ENCODE measurements at places on chromosomes 13 and 19.

GRCh38 chr13:111485491-111486250 is 165.2 kb downstream of the TEX29 start:
- no peak for DNase-seq

DNA sequence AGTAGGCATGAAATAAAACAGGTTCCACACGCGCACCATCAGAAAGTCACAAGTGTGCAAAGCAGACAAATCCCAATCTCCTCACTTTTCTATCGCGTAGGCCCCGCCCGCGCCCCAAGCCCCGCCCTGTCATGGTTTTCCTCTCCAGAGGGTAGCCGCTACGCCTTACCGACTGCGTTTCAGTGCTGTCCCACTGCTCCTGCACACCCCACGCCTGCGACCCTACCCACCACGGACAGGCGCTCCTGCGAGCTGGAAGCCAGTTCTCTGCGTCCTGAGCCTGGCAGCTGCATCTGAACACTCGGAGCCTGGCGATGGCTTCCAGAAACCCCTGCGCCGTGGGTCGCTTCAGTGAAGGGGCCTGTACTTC is 379 bp upstream of the ZNF470 start:
- DNase-seq = peak; percentile 44

DNA sequence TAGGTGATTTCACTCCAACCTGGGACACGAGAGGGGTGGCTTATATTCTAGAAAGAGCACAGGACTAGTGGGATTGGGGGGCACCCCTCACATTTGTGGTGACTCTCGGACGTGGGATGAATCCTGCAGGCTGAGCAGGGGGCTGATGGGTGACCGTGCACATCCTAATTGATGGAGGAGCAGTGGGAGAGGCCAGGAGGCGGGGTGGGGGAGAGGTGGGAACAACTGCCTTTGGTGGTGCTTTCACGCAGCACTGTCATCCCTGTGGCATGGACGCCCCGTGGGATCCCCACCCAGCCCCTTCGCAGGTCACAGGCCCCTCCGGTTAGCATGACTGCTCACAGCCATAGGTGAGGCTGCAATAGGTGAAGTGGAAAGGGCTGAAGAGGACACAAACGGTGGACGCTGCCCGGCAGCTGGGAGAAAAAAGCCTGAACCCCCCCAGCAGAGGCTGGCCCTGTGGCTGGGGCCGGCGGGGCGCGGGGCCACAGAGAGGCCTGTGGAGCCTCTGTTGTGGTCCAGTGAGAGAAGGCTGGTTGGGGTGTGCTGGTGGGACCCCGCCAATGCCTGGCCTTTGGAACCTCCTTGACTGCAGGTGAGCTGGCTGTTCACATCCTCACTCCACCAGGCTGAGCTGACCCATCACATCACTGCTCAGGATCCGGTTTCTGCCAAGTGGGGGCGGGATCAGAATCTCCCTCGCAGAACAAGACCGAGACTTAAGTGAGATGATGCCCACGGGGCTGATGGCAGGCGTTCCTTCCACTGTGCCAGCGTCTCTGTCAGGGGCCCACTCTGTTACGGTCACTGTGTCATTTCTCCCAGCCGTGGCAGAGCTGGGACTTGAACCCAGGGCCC is 325.4 kb downstream of the TEX29 start:
- DNase-seq = no peak

GRCh38 chr13:81396192-81396591 is 1055.3 kb upstream of the SPRY2 start:
- DNase-seq = no peak

DNA sequence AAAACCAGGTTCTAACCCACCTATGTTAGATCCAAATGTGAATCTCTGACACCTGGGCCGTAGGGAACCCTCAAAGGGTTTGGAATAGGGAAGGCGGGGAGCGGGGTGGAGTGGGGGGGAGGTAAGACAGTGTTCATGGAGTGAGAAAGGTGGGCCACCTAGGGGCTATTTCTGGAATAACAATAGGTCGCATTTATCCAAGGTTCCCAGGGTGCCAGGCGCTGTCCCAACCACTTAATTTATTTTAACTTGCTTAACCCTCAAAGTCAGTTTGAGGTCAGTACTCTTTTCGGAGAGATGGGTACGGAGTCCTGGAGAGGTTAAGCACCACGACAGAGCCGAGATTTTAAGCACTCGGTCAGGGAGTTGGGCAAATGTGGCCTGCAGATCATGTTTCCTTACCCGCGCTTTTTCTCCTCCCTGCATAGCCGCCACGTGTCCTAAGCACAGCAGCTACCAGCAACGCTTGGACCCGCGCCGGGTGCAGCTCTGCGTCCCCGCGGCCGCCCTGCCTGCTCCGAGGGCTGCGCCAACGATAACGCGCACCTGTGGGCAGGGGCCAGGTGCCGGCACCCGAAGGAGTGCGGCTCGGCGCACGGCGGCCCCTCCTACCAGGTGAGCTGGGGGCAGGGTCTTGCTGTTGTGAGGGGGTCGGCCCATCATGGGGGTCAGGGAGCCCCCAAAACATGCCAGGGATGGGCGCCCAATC is 25.0 kb upstream of the FXYD3 start:
- DNase-seq = peak; percentile 50

DNA sequence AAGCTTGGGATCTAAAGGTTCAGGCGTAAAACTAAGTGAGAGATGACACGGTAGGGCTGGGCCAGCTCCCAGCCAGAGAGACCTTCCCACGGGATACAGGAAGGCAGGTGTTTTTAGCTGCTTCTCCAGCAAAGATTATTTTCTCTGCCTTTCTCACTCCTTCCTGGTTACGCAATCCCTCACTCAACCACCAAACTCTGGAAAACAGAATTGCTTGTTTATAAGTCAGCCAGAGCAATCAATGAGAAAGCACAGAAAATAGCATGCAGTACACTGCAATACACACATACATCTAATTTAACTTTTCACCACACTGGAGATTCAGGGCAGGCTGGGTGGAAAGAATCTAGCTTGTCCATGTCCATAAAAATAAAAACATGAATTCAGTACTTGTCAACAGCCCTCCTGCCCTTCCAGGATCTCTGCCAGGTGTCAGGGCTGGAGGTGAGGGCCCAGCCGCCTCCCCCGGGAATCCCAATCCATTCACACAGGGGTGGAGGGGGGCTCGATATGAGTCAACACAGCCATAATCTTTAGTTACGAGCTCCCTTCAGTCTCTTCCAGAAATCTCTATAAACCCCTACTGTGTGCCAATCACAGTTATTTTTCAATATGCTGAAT is 12.2 kb downstream of the RHPN2 start:
- no peak for DNase-seq

DNA sequence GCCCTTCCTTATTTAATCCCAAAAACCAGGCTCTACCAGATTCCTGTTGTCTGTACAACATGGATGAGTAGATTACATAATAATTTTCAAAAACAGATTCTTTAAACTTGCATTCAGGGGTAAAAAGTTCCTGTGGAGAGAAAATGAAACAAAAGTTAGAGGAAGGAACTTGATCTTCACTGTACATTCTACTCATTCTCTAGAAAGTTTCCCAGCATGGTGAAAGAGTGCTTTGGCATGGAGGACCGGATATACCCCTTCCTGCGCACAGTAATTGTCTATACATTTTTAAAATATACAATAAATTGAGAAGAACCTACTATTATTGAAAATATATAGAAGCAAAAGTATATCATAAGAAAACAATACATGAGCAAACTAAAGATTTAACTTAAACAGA is 274.2 kb downstream of the ITGBL1 start:
- no peak for DNase-seq

GRCh38 chr19:5006201-5006600 is 37.3 kb downstream of the KDM4B start:
- no peak for DNase-seq

DNA sequence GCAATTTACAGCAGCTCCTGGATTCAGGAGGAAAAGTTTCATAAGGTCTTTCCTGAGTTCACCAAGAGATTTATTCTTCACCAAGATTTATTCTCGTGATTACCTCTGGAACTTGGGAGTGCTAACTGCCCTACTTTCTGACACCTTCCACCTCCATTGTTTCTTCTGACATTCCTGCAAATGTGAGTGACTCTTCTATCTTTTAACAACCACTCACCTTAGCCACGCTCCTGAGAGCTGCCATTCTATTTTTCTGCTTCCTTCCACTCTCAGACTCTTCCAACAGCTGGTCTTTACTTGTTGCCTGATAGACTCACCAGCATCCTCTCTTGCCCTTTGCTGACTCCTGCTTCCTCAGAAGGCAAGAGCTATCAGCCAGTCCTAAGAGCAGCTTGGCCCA is 11.5 kb upstream of the CBY2 start:
- DNase-seq = no peak

- no peak for DNase-seq
Observed at GRCh38 chr19:8526345-8527091, 12.6 kb upstream of the ZNF414 start.

GRCh38 chr19:13846557-13847406 is 30.2 kb upstream of the NANOS3 start:
- peak; percentile 97 for DNase-seq

DNA sequence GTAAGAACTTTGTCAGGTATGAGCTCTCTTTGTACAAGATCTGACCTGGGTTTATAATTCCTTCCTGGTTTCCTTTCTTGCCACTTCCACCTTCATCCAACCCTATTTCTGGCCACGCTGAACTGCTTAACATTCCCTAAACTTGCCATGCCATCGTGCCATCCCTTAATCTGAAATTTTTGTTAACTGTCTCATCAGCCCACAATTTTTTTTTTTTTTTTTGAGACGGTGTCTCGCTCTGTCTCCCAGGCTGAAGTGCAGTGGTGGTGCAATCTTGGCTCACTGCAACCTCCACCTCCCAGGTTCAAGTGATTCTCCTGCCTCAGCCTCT is 144.6 kb downstream of the GGACT start:
- DNase-seq = no peak

DNA sequence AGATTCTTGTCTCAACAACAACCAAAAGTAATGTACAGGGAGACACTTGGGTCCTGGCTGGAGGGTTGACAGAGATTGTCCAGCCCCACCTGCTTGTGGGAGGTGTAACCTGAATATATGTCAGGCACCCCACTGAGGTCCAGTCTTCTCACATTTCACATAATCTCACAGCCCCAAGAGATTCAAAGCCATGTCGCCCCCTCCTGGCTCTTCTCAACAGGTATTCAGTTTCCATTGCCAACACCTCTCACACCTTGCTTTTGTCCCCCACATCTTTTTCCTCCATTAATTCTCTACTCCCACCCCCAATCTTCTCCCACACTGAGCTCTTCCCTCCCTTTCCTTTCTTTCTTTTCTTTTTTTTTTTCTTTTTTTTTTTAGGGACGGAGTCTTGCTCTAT is 11.2 kb downstream of the UNC13A start:
- peak; percentile 9 for DNase-seq

DNA sequence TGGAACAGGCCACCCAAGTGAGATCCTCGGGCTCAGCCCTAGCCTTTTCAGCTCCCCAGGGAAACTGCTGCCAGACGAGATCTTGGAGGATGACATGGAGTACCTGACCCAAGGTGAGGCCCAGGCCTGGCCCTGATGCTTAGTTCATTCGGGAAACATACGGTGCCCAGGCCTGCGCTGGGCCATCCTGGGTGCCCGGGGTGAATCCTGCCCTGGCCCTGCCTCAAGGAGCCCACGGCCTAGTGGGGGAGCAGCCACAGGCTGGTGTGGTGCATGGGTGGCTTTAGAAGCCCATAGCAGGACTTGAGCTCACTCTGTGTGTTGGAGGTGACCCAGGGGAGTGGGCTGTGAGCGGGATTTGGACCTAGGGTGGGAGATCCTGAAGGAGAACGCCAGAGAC is 10.1 kb downstream of the SIX5 start:
- no peak for DNase-seq

DNA sequence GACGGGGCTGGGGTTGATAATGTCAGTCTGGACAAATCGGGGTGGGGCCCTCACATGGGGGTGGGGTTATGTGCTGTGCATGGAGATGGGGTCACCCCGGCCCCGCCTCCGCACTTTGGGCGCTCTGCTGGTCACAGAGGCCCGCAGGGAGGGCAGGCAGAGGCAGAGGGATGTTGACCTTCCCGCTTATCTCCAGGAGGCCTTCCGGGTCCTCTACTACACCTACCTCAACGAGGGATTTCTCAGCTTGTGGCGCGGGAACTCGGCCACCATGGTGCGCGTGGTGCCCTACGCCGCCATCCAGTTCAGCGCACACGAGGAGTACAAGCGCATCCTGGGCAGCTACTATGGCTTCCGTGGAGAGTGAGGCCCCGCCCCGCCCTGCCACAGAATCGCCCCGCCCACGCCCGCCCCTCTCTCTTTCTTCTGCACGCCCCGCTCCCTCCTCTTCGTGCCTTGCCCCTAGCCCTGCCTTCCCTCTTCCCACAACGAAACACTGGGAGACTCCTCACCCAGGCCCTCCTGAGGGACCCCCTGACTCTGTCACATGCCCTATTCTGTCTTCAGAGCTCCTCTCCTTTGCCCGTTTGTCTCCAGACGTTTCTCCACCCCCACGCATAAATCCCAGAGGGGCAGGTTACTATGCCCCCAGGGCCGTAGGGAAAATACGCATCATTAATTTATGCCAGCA is 32.8 kb downstream of the TMEM161A start:
- DNase-seq = no peak

GRCh38 chr19:16041299-16041990 is 34.9 kb upstream of the TPM4 start:
- peak; percentile 77 for DNase-seq

- DNase-seq = no peak
Observed at GRCh38 chr19:21454901-21455300, 50.5 kb upstream of the ZNF429 start.

DNA sequence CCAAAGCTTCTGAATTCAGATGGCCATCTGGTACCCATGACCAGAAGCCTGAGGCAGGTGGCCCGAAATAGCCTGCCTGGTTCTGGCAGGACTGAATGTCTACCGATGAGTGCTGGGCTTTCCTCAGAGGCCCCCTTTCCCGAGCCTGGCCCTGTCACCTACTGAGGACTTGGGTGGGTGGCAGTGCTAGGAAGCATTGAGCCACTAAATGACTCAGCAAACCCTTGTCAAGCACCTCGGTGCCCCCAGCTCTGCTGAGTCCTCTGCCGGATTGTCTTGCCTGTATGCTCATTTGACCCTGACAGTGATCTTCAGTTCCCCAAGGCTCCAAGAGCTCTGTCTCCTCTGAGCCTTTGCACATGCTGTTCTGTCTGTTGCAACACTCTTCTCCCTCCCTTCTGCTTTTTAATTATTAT is 17.9 kb downstream of the PPP1R37 start:
- DNase-seq = no peak

DNA sequence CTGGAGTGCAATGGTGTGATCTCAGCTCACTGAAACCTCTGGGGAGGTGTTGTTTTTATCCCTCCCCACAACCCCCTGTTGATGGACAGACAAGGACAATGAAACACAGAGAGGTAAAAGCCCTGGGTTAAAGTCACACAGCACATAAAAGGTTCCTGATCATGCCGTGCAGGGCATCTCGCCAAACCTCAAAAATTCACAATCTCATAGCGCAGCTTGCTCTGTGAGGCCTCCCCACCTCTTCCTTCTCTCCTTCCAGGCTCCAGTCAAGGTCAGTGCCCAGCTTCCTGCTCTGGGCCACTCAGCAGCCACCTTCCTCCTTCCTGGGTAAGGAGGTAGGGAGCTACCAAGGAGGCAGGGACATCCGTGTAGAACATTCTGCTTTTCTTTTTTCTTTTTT is 2.3 kb downstream of the FUT2 start:
- no peak for DNase-seq

- no peak for DNase-seq
Observed at GRCh38 chr13:71430681-71431080, 436.3 kb downstream of the DACH1 start.

GRCh38 chr13:110812121-110812868 is 98.8 kb downstream of the ING1 start:
- DNase-seq = no peak

- no peak for DNase-seq
Observed at GRCh38 chr13:111409413-111409812, 89.0 kb downstream of the TEX29 start.
